ENCODE measurements at places on chromosomes 3 and 15.

DNA sequence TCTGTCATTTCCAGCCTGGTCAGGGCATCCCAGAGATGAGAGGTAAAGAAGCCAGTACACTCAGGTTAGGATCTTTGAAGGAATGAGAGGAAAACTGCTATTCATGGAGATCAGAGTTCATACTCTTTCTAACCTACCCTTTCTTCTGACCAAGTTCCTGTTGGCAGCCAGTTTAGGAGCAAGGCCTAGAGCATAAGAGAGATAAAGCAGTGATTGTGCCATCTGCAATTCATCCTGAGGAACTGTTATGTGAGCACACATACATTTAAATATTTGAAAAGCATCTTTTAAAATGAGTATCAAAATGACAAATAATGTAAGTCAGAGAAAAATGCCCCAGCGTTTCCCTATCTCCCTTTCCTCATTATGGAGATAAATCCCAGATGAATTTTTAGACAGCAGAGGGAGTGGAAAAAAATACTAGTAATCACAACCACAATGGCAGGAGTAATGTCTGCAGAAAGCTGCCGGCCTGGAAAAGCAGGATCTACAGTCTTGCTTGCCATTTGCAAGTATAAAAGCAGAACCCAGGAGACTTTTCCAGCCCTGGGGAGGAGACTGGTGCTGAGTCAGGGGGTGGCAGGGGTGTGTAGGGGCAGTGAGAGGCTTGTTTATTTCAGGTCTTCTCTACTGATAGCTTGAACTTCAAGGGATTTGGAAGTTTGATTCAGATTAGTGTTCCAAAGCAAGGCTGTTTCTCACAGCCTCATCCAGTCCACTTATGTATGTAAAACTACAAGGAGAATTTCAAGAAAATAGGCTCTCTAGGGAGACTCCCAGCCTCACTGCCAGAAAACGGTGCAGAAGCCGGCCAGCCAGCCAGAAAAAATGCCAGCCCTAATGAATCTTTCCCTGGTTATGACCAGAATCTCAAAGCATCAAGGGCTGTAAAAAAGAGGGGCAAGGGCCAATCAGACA, 1052.4 kb downstream of the TUSC7 start:
- no peaks in the 10 kb centered on the region for H3K27me3 ChIP-seq
- peak; percentile 10 for DNase-seq
- H3K36me3 ChIP-seq = no peaks in the 10 kb centered on the region
- H3K4me3 ChIP-seq = no peak overlapping the region
- H3K27ac ChIP-seq = no peak overlapping the region

DNA sequence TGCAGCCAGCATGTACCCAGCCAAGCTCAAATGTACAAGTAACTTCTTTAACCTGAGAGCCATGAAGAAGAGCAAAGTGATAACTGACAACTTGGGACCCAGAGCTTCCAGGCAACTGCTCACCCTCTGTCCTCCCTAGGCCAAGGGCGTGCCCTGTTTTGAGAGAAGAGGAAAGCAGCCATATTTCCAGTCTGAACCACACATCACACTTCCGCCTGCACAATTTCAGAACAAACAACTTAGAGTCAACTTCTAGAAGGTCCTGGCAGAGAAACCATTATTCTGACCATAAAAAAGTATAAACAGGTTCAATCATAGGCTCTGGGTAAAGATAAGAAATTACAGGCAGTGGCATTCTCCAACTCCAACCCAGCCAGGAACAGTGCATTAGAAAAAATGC, 50.1 kb downstream of the ITGB5 start:
- no peaks in the 10 kb centered on the region for H3K27me3 ChIP-seq
- no peaks in the 10 kb centered on the region for H3K36me3 ChIP-seq
- peak overlapping the region; percentile 72 for H3K27ac ChIP-seq
- DNase-seq = no peak
- peaks cover 42% of the 10 kb centered on the region for H3K4me1 ChIP-seq

- H3K4me1 ChIP-seq = peaks cover 4% of the 10 kb centered on the region
- H3K27ac ChIP-seq = no peak overlapping the region
- no peak overlapping the region for H3K4me3 ChIP-seq
- H3K36me3 ChIP-seq = no peaks in the 10 kb centered on the region
These were observed 143.8 kb upstream of the IL12A start for GRCh38 chr3:159844801-159845261.

GRCh38 chr3:70400194-70400593, 87.8 kb upstream of the MDFIC2 start:
- H3K27ac ChIP-seq = no peak overlapping the region
- H3K4me3 ChIP-seq = no peak overlapping the region
- DNase-seq = no peak
- H3K27me3 ChIP-seq = no peaks in the 10 kb centered on the region

GRCh38 chr3:25818335-25818734, 28.4 kb downstream of the OXSM start:
- H3K36me3 ChIP-seq = no peaks in the 10 kb centered on the region
- no peak for DNase-seq

Data from fibroblast of lung (primary cell).